ENCODE measurements at places on chromosomes 12 and 14.

DNA sequence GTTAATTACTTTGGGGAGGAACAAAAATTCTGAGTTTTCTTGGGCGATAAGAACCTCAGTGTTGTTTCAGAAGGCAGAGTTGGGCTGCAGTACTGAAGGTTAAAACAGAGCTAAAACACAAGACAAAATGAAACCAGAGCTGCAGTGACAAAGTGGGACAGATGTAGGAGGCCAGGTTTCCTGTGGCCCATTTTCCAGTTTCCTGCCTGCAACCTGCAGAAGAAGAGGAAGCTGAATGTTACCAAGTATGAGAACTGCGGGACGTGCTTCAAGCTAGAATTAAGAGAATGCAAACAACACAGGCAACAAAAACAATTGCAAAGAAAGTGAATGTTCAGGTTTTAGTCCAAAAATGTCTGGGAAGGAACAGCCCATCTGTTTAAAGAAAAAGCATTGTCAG, 17.8 kb downstream of the ELK3 start:
- DNase-seq, result no peak

GRCh38 chr12:80212938-80213645, 113.8 kb downstream of the OTOGL start:
- no peak for DNase-seq

DNA sequence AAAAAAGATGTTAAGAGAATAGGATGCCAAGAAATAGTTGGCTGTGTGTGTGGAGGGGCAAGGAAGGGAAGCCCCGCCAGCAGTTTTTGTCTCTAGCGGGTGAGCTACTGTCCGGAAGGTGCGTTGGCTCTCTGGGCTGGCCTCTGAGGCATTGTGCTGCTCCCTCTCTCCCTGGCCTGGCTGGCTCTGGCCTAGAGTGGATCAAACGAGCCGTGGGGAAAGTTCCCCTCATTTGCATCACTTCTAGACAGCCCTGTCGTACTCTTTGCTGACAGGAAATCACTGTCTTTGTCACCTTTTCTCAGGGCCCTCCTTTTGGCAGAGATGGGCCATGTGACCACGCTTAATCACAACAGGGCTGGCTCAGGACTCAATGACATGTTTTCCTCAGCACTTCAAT, 236.1 kb upstream of the NPAS3 start:
- DNase-seq, result no peak

DNA sequence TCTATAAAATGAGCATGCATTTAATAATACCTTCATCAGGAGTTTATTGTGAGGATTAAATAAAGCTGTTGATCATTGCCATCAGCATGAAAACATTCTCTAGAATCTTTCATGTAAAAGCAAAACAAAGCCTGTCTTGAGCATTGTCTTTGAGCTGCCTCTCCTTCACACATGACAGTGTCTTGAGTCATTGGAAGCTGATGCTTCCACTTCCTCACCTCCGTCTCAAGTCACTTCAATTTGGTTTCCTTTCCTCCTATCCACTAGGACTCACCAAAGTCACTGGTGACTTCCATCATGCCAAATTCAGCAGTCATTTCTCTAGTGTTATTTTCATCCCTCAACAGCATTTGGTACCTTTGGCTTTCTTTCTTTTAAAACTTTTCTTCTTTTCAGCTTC, 31.6 kb upstream of the MYBPC1 start:
- no peak for DNase-seq

DNA sequence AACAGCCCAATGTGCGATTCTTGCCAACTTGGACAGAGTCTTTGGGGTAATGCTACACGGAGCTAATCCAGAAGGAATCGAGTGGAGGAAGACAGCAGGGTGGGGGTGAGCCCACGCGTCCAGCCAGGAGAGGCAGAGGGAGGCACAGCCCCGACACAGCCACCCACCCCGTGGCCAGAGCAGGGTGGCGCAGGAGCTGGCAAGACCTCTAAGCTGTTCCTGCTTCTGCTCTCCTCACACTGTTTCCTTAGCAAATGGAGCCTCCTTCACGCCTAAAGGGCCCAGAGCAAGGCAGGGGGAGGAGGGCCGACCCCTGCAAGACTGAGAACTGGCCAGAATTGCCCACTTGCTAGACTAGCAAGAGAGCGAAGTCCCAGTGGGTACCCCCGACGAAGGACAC, 91.5 kb downstream of the FBXL14 start:
- no peak for DNase-seq

- no peak for DNase-seq
Measured at GRCh38 chr12:43094886-43095575, 457.0 kb downstream of the ADAMTS20 start.
